Endodermal cell (in vitro differentiated cells): ENCODE measurements at places on chromosomes 1 and 21. TPM values are rescaled to one million over a fixed set of nuclear protein-coding genes. Genes with fewer than 3 reads are reported as not detected.

DNA sequence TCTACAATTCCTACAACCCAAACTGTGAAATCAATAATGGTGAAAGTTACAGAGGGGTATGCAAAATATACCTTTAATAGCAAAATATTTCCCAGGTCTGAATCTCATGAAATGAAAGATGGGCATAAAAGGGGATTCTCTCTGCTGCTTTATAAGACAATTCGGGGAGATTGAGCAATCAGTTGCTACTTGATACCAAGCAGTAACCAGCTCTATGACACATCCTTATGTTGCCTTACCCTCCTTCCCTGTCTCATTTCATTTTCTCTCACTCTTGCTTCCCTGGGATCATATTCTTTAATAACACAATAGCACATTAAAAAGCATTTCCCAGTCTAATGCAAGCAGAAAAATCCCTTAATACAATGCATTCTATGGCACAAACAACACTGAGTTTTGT, 29.0 kb downstream of the ZSWIM5 start:
- no peak for DNase-seq

- DNase-seq = peak; percentile 63
These were observed 7.0 kb downstream of the ADAMTSL4 start for GRCh38 chr1:150555971-150556865.

DNA sequence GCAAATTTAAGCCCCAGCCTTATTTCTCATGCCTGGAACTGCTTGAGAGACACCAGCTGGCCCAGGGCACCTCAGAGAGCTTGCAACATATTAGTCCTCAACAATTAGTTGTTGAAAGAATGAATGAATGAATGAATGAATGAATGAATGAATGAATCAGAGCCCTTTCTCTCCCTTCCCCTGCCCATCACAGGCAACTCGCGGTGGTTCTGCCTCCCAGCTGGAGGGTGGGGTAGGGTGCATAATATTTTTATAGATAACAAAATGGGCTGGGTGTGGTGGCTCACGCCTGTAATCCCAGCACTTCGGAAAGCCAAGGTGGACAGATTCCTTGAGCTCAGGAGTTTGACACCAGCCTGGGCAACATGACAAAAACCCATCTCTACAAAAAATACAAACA, 110.1 kb downstream of the CCDC185 start:
- no peak for DNase-seq

DNA sequence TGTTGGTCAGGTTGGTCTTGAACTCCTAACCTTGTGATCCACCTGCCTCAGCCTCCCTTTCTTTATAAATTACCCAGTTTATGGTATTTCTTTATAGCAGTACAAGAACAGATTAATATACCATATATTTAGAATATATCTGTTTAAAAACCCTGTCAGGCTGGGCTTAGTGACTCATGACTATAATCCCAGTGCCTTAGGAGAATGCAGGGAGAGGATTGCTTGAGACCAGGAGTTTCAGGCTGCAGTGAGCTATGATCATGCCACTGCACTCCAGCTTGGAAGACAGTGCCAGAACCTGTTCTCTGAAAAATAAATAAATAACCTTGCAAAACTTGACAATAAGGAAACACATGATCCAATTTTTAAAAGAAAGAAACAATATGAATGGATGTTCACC, 43.9 kb downstream of the ZNF684 start:
- DNase-seq = no peak

GRCh38 chr1:40394491-40395172, 21.1 kb downstream of the SMAP2 start:
- no peak for DNase-seq

DNA sequence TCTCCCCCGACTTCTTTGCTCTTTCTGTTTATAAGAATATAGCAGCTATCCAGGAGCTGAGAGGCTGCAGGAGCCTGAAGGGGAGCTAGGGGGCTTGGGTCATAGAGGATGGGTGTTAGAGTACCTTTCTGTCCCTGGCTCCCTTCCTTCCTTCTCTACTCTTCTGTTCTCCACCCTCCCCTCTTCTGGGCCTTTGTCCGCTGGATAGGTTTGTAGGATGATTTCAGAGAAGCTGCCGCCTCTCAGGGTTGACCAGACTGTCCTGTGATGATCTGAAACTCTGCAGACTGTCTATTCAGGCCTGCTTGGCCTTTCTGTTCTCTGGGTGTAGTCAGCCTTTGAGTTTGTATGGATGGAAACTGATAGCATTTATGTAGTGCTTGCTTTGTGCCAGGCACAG, 26.3 kb downstream of the PPFIA4 start:
- no peak for DNase-seq

DNA sequence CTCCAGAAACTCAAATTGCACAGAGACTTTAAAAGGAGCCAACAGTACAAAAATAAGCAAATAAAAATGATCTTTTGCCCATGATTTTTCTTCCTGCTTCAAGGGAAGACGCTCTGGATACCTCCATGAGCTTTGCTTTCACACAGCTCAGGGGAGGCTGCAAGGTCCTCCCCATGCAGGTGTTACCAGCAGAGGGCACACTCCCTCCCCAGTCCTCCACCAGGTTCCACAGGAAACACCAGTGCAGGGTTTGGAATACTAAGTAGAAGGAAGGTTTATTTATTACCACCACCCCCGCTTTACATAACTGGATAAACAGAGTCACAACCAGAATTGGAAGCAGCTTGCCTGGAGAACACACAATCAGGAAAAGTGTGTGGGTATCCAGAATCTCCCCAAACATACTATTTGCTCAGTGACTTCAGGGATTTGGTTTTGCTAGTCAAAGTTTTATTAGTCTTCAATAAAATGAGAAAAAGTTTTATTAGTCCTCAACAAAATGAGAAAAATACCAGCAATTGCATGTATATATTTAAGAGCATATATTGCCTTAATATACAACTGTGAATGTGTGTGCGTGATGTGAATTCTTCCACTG, 37.3 kb downstream of the HSD3B1 start:
- DNase-seq = peak; percentile 86

- peak; percentile 17 for DNase-seq
These were observed 13.0 kb upstream of the ATP13A2 start for GRCh38 chr1:17024721-17025120.

The IL20 gene
- total RNA-seq = not detected in 3 replicates

The OR1C1 gene
- not detected in 3 replicates for total RNA-seq

The HSD11B1 gene
- not detected in 3 replicates for total RNA-seq

The OR2M3 gene
- total RNA-seq = not detected in 3 replicates
